SW 1271 (cell line): ENCODE measurements at places on chromosomes 12 and 14.

DNA sequence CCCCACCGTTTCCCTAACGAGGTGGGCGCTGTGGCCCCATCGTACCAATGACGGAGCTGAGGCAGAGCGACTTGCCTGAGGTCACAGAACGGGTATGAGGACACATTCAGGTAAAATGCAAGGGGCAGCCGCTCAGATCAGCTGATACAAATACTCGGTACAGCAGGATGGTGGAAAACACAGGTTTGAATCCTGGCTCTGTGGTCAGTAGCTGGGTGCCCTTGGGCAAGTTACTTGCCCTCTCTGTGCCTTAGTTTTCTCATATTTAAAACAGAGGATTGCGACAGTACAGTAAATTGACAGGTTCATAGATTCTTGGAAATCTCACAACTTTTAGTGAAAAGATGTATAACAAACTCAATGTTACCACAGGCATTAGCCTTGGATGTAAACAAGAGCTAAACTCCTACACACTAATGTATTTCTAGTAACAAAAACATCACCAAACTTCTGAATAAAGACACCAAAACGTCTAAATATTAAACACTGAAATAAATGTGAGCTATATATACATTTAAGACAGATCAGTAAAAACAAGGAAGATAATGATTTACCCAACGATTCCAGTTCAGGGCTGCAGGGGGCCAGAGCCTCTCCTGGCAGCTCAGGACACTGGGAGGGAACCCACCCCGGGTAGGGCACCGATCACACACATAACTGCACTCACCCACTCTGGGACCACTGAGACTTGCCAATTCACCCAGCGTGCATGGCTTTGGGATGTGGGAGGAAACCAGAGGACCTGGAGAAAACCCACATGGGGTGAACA, 128.4 kb downstream of the RBM19 start:
- no peak for DNase-seq

- DNase-seq, result no peak
Observed at GRCh38 chr14:60652674-60653651, 3.7 kb upstream of the SIX1 start.

- no peak for DNase-seq
Observed at GRCh38 chr12:40405419-40405818, 180.6 kb downstream of the LRRK2 start.

DNA sequence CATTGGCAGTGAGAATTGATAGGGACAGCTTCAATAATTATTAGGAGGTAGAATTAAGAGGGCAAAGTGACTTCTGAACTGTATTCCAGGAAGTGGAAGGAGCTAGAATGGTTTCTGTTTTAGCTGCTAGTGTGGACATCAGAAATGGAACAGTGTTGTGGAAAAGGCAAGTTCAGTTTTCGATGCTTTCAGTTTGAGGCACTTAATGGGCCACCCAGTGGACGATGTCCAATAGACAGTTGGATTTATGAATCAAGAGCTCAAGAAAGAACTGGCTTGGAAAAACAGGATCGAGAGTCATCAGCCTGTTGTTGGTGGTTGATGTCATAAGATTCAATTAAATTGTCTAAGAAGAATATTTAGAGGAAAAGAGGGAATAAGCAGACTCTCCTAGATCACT, 136.3 kb downstream of the DYRK2 start:
- no peak for DNase-seq

- no peak for DNase-seq
Observed at GRCh38 chr12:40105265-40105514, 691 bp downstream of the SLC2A13 start.

GRCh38 chr14:85531587-85532373, 1.8 kb downstream of the FLRT2 start:
- no peak for DNase-seq

DNA sequence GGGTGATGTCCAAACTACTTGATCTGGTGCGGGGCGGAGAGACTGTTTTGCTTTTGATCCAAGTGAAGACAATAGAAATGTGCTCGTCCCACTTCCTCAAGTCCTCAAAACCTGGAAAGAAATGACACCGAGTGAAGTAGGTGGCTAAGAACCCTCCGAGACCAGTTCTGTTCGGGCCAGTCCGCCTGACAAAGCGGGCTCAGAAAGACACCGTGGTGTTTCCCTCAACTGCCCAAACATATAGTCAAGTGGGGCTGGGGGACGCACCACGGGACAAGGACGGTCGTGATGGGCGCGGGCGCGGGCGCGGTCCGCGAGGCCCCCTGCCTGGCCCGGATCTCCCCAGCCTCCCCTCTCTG, 1.6 kb downstream of the PHLDA1 start:
- DNase-seq, result no peak

GRCh38 chr12:6828781-6829535, 751 bp downstream of the P3H3 start:
- no peak for DNase-seq

- no peak for DNase-seq
Observed at GRCh38 chr12:38469715-38470114, 153.1 kb downstream of the ALG10B start.

- no peak for DNase-seq
Observed at GRCh38 chr14:75399843-75400775, 27.7 kb upstream of the JDP2 start.

DNA sequence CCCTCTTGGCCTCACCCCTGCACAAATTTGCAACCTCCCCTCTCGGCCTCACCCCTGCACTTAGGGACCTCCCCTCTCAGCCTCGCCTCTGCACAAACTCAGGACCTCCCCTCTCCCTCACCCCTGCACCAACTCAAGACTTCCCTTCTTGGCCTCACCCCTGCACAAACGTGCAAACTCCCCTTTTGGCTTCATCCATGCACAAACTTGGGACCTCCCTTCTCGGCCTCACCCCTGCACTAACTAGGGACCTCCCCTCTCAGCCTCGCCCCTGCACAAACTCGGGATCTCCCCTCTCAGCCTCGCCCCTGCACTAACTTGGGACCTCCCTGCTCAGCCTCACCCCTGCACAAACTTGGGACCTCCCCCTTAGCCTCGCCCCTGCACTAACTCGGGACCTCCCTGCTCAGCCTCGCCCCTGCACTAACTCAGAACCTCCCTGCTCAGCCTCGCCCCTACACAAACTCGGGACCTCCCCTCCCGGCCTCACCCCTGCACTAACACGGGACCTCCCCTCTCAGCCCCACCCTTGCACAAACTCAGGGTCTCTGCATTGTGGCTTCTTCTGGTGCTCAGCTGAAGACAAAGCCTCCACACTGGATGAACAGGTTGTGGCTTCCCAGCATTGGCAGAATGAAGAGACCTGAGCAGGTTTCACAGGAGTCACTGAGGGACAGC, 11.0 kb upstream of the GOLGA3 start:
- no peak for DNase-seq

GRCh38 chr12:47553266-47553665, 152.6 kb downstream of the RPAP3 start:
- no peak for DNase-seq

GRCh38 chr12:29427964-29428363, 47.0 kb upstream of the ERGIC2 start:
- DNase-seq, result no peak

DNA sequence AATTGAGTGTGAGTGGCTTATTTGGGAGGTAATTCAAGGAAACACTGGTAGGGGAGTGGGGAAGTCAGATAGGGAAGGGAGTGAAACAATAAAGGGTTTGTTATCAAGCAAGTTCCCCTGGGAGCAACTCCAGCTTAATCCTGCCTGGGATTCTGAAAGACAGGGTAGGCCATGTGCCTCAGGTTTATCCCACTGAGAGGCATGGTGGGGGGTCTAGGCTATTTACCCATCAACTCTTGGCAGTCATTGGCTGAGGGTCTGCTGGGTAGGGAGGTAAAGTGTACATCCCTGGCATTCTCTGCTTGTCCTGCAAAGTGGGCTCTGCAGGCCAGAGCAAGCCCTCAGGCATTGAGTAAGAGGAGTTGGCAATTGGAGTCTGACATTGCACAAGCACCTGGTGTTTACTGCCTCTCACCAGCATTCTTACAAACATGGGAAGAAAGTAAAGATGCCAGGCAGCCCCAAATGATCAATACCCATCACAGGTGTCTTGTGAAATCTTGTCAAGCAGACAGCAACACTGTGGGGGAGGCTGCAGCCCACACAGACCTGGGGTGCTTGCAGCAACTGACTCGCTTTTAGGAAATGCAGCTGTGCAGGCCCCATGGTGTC, 169.3 kb downstream of the KTN1 start:
- no peak for DNase-seq

DNA sequence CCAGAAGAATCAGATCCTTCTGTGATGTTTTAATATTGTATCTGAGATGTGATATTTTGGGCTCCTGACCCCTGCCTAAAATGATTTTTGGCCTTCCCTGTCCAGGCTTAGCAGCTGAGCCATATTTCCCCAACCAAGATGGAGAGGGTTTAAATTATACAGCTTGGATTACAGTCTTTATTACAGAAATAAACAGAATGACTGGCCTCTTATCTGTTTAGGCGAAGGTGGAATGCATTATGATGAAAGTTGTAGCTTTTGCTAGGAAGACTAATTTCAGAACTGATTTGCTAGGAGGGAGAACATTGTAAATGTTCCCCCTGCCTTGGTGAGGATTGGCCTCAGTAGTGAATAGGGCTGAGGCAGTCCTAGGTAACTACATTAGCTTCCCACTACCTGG, 23.3 kb downstream of the BMAL2 start:
- no peak for DNase-seq

- DNase-seq, result no peak
Observed at GRCh38 chr12:91542067-91542466, 359.4 kb upstream of the DCN start.

- DNase-seq, result peak; percentile 99
Observed at GRCh38 chr12:88141774-88142609, at the start of the genes CEP290 and TMTC3. TSS of gene CEP290 (minus strand) at chr12:88142088. CDS start at chr12:88141307, 781 bp downstream. TSS of gene TMTC3 (plus strand) at chr12:88142307. CDS start at chr12:88148316, 6,009 bp downstream.

DNA sequence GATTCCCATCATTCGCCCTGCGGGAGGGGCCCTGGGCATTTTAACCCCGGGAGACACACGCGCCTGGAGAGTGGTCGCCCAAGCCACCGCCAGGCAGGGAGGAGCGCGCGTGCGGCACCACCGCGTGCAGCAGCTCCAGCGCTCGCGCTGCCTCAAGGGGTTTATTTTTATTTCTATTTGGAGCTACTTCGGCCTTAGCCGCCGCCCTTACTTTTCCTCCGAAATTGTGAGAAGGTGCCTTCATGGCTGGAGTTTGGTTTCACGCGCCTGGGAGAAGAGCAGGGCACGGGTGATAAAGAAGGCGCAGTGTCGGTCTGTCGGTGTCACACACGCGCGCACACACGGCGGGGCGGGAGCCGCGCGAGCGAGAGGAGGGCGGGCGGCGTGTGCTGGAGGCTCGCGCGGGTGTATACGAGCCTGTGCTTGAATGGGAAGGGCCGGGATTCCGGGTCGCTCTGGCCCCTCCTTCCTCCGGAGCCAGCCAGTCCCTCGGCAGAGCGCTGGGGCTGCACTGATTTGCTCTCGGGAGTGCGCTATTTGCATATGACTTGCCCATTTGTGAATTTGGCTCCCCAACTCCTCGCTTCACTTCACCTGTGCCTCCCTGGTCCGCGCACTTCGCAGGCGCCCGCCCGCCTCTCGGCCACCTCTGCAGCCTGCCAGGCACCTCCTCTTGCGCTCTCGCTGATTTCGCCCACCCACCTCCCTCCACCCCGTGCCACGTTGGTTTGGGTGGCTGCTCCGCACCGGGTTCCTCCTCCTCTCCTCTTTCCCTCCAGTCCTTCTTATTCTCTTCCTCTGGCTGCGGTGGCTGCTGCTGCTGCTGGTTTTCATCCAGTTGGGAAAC, 932.3 kb downstream of the DIO2 start:
- DNase-seq, result no peak

GRCh38 chr14:31897581-31898186, 179.4 kb upstream of the ARHGAP5 start:
- DNase-seq, result peak; percentile 3

DNA sequence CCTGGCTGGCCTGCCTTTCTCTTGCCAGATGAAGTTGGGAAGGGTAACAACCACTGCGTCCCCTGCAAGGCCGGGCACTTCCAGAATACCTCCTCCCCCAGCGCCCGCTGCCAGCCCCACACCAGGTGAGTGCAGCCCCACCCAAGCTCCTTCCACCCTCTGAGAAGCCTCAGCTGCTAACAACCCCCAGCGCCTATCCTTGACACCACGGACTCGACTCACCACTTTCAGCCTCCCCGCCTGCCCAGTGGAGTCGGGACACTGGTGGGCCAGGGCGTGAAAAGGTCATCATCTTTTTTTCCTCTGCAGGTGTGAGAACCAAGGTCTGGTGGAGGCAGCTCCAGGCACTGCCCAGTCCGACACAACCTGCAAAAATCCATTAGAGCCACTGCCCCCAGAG, 2.1 kb downstream of the LTBR start:
- no peak for DNase-seq

DNA sequence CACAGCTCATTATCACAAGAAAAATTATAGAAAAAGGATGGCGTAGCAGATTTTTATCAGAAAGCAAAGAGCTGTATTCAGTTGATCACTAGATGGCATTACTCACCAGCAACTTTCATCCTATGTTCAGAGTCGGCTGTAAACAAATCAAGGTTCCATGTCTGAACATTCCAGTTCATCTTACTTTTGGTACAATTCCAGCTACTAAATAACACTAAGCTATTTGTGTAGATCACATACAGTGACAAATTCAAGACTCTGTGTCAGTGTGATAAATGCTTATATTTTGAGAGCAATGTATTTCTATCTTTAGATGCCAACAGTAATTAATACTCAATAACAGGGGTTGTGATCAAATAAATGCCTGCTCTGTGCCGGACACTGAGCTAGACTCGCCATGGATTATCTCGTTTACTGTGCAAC, 30.1 kb downstream of the NRDE2 start:
- DNase-seq, result no peak

GRCh38 chr12:91432089-91432488, 249.5 kb upstream of the DCN start:
- no peak for DNase-seq

- no peak for DNase-seq
Observed at GRCh38 chr12:131527736-131528135, 183.2 kb upstream of the SFSWAP start.

DNA sequence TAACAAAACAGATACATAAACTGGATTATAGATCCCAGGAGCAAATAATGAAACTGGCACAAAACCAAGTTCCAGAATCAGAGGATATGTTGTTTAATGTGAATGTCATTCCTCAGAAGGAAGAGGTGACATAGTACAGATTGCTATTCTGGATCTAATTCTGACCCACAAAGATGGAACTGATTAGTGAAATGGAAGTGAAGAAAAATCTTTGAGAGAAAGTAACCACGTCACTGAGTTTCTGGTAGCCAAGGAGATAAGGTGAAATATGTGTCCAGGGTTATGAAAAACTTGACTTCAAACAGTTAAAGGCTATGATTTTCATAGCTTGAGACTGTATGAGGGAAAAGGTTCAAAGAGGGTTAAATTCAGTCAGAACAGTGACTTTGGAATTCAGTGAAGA, 8.3 kb downstream of the OR10AD1 start:
- DNase-seq, result no peak

GRCh38 chr12:44875954-44876543, at the start of gene NELL2:
TSS of gene NELL2 (minus strand) at chr12:44876315. CDS start at chr12:44875869, 446 bp downstream.
- DNase-seq, result peak; percentile 23

DNA sequence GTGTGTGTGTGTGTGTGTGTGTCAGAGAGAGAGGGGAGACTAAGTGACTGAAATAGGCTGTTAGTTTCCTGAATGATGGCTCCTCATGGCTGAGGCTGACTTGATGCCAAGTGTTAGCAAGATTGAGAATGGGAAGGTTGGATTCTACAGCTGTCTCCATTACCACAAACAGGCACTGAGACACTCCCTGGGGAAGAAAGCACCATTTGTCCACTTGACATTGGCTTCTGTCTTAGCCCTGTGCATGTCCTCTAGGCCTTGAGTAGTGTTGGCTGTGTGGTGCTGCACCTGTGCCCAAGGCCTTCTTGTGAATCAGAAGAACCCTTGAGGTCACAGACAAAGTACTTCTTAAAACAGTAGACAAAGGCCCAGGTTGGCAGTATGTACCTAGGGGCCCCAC, 15.6 kb downstream of the ERG28 start:
- DNase-seq, result no peak

GRCh38 chr12:123654129-123654701, 16.7 kb upstream of the TCTN2 start:
- no peak for DNase-seq
